ENCODE measurements at places on chromosomes 5 and 9. TPM values are rescaled to one million over a fixed set of nuclear protein-coding genes. Genes with fewer than 3 reads are reported as not detected.

STPG3 gene
- not detected for polyA plus RNA-seq

MSMP gene
- not detected for polyA plus RNA-seq

DNA sequence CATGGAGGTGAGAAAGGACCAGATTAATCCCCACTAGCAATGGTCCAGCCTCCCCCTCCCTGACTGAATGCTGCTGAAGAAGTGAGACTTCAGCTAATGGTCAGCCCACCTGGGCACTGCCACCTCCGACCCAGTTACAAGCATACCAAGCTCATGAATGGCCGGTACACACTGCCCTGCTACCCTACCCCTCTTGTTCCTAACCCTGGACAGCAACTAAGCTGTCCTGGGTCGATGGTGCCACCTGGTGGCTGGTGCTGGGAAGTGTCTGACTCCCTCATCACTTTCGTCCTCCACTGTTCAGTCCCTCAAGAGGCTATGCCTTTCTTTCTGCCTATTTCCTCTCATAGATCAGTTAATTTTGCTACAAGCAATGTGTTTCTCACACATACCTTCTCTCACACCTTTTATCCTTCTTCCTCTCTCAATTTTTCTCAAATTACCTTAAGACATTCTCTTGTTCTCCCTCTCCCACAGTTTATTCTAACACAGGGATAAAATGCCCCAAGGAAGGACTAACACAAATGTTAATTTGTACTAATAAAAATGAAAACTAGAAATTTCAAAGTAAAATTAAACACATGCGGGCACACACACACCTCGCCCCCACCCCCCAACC lies 42.4 kb downstream of the PAX5 start:
- DNase-seq: no peak

DNA sequence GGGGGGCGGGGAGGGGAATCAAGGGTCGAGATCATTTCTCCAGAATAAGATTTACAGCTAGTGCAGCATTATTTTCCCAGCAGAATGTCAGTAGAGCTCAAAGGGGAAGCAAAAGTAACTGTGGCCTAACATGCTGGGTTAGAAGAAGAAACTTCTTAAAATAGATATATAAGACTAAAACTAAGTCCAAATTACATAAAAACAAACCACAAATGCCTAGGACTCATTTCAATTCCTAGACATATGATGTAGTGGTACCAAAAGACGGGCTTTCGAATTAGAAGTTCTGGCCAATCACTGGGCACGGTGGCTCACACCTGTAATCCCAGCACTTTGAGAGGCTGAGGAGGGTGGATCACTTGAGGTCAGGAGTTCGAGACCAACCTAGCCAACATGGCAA lies 20.8 kb upstream of the MELK start:
- no peak for DNase-seq

- no peak for DNase-seq
These were observed 8.3 kb upstream of the STK32A start for GRCh38 chr5:147226512-147226911.

- peak; percentile 67 for DNase-seq
These were observed 24.8 kb upstream of the DENND1A start for GRCh38 chr9:123954518-123955280.

DNA sequence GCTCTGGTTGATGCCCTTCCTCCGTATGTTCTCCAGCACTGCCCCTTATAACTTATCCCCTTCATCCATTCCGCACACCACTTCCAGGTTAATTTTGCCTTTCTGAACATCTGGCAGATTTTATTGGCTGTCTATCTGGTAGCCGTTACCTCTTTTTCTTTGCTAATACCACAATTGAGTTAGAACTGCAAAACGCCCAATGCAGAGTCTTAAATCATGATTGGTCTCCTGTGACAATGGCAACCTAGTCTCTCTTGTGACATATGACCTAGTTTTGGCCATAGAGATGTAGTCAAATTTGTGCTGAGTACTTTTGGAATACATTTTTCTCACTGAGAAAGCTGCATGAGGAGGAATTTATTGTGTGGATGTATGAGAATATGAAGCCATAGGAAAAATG lies 365.7 kb upstream of the PRR16 start:
- DNase-seq: no peak

Data from muscle of back (tissue), 13 donors.